IPS DF 6.9 (cell line): ENCODE measurements at places on chromosomes 2 and 18.

- no peak for DNase-seq
- no peak overlapping the region for H3K4me3 ChIP-seq
- H3K27ac ChIP-seq: no peak overlapping the region
- H3K27me3 ChIP-seq: no peaks in the 10 kb centered on the region
Observed at GRCh38 chr2:191501561-191502168, 176.3 kb upstream of the NABP1 start.

DNA sequence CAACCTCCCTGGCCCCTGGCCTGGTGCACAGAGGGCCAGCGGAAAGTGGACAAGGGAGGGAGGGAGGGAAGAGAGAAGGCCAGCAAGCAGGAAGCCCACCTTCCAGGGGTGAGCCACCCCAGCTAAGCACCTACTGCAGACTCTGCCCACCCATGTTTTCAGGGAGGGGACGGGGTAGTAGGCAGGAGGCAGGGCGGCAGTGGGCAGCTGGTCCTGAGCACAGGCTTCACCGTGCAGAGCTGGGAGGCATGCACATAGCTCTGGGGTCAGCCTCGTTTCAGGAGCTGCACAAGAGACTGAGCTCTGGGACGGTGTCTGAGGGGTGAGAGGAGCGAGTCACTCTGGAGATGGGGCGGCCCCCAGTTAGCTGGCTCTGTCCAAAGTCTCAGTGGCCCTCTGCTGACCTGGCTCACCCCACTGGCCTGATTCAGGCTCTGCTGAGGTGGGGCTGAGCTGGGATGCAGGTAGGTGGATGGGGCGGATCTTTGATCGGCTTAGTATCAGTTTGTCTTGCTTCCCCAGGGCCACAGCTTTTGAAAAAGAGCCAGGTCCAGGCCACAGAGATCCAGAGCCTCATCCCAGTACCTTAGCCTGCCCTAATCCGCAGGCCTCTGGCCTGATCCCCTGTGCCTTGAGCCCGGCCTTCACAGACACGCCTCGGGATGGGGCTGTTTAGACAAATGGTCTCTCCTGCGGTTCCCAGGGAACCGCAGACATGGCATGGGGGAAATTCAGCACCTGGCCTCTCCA, 3.7 kb downstream of the NMUR1 start:
- H3K4me1 ChIP-seq: no peaks in the 10 kb centered on the region; the same call in 1 of the 2 replicates
- peaks cover 3% of the 10 kb centered on the region; the same call in 1 of the 2 replicates for H3K27me3 ChIP-seq
- no peak overlapping the region for H3K27ac ChIP-seq

GRCh38 chr2:88554189-88554588, 73.1 kb downstream of the EIF2AK3 start:
- no peak for DNase-seq
- H3K36me3 ChIP-seq: no peaks in the 10 kb centered on the region
- H3K27me3 ChIP-seq: no peaks in the 10 kb centered on the region
- no peak overlapping the region for H3K4me3 ChIP-seq
- no peak overlapping the region for H3K27ac ChIP-seq

DNA sequence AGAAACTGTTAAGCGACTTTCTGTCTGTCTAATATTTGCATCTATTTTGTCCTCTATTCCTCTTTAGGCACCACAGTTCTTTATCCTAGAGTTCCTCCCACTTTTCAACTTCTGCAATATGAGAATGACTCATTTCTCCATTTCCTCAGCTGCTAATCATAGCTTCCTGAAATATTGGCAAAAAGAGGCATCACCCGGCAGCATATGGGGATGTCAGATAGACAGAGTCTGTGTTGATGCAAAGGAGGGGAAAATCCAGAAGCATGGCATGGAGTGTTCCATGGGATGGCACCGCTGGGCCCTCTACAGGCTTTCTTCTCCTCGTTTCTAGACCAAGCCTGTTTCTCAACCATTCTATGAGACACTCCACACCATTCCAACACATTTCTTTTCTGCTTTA, 93.4 kb downstream of the DOCK10 start:
- H3K4me1 ChIP-seq: no peaks in the 10 kb centered on the region; the same call in 1 of the 2 replicates
- H3K27me3 ChIP-seq: no peaks in the 10 kb centered on the region
- no peak for DNase-seq
- H3K27ac ChIP-seq: no peak overlapping the region
- H3K4me3 ChIP-seq: no peak overlapping the region
